ENCODE measurements at places on chromosomes 6 and 20.

DNA sequence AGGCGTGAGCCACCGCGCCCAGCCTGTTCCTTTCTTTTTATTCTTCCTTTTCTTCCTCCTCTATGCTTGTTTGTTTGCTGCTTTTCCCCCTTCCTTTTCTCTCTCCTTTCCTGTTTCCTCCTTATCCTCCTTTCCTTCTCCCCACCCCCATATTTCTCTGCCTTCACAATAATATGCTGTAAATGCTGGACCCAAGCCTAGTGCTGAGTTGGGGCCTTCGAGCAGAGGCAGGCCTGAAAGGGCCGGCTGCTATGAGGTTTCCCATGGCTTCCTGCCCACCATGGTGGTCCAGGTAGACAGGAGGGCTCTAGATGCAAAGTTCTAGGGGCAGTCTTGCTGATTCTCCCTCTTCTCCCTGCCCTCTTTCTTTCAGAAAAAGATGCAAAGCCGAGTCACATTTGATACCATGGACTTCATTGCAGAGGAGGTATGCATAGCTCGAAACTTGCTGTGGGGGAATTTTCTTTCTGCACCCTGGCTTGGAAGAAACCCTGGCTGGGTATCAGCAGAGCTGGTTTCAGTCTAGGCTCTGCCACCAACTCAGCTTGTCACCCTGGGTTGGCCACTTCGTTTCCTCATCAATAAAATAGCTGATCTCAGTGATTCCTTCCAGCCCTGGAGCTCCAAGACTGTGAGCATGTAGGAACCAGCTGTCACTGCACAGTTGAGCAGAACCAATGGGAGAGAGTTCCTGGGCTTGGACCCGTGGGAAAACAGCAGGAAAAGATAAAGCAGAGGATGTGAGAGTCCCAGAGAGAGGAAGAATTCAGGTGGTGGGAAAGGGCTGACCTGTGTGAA, 7.4 kb downstream of the CNBD2 start:
- no peak for DNase-seq

GRCh38 chr6:70820778-70821177, 136.1 kb downstream of the B3GAT2 start:
- DNase-seq: no peak

GRCh38 chr6:150848400-150848799, 17.1 kb upstream of the MTHFD1L start:
- DNase-seq: no peak

- DNase-seq: no peak
Observed at GRCh38 chr20:46651091-46651962, at the start of gene SLC13A3. Gene SLC13A3 (minus strand): TSS chr20:46651459. CDS start chr20:46651421, 38 bp downstream.

GRCh38 chr6:119834418-119834817, 484.9 kb upstream of the MAN1A1 start:
- no peak for DNase-seq

- no peak for DNase-seq
Observed at GRCh38 chr20:63398744-63399514, 37.8 kb upstream of the CHRNA4 start.

DNA sequence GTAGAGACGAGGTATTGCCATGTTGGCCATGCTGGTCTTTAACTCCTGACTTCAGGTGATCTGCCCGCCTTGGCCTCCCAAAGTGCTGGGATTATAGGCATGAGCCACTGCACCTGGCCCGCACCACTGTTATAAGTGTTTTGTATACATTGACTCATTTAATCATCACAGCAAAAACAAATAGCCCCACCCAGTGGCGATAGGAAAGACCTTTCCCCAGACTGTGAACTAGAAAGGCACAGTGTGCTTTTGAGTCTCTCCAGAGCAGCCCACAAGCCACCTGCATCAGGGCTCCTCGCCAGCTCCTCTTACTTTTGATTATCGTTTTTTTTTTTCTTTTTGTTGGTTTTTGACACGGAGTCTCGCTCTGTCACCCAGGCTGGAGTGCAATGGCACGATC, 27.9 kb upstream of the ZFP64 start:
- DNase-seq: no peak

GRCh38 chr6:38215225-38215624, 395.7 kb downstream of the ZFAND3 start:
- no peak for DNase-seq
